Fibroblast of skin of left quadriceps (primary cell): ENCODE measurements at places on chromosomes 16 and 17.

- DNase-seq = peak; percentile 84
Measured at GRCh38 chr16:77298418-77299360, 99.5 kb downstream of the SYCE1L start.

- no peak for DNase-seq
Measured at GRCh38 chr16:11058832-11059231, 114.5 kb downstream of the CLEC16A start.

GRCh38 chr16:66525396-66526180 is 24.3 kb downstream of the TK2 start:
- no peak for DNase-seq

GRCh38 chr16:768428-768827 is 7.9 kb downstream of the MSLN start:
- no peak for DNase-seq

- DNase-seq = no peak
Measured at GRCh38 chr16:57743458-57743857, 7.9 kb downstream of the KATNB1 start.
